ENCODE measurements at places on chromosomes 13 and 19.

DNA sequence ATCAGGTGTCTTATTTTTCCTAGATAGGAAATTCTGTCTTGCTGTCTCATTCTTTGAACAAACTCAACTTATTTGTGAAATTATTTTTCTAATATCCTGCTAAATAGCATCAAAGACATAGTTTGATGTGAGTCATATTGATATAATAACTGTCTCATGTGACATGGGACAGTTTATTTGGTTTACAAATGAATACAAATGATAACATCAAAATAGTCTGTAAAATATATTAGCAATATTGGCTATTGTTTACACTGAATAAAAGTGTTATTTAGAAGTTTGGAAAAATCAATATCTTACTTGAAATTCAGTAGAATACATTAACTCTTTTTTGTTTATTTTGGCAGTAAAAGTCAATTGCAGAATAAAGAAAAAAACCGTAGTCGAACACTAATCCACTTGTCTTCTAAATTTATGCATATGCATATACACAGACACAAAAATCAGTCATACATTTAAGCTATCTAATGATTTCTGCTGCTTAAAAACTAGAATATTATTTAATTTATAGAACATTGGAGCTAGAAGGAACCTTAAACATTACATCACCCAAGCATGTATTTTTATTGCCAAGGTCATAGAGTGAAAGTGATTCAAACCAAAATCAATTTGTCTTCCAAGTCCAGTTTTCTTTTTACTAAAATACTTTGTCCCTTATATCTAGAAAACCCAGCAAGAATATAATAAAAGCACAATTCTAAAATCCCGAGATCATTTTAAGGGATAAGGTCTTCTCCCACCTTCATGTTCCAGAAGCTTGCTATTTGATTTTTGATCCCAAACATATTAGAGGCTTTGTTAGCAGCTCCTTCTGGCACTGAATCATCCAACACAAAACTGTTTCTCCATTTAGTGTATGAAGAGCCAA, 776.5 kb upstream of the SLITRK1 start:
- no peak for DNase-seq

DNA sequence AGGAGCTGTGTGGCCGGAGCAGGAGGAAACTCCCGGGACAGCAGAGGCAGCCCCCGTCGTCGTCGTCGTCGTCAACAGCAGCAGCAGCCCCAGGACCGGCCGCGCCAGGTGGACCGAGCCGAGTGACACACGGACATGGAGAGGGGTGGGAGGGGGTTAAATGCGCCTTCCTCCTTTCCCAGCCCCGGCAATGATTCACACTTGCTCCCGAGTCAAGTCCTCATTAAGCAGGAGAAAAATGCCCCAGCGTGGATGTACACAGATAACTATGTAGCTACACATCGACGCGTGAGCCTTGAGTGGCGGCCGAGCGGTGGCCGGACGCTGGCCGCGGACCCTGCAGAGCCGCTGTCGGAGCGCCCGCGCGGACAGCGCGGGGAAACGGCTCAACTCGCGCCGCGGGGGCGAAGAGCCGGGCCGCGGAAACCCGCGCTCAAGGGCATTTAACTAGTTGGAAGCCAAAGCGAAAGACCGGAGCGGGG, 645 bp downstream of the UBL3 start:
- no peak for DNase-seq

DNA sequence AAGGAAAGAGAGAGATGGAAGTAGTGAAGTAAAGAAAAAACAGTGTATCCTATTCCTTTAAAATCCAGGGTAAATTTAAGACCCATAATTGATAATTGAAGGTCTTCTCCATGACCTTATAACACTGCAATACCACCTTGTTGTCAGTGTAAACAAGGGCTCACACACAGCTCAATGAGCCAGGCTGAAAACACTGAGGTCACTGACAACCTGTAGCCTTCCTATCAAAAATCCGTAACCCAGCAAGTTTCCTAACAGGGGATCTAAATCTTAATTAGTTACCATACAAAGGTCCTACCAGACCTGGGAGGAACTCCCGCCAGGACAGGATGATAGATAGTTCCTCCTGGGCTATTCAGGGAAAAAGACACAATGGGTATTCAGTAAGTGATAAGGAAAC, 1677.1 kb downstream of the OLFM4 start:
- DNase-seq = no peak

DNA sequence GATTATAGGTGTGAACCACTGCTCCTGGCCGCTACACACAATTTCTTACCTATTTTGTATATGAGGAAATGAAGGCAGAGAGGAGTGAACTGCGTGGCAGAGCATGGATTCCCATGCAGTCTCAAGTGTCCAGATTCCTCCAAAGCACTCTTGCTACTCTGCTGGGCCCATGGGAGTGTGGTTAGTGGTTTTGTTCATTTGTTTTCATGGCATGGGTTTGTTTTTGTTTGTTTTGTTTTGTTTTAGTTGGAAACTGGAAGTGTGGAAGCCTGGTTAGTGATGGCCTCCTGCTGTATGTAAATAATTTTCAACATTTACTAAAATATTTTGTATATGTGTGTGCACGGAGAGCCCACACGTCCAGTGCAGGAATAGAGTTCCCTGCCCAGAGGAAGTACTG, 61.3 kb upstream of the LRCH1 start:
- DNase-seq = no peak

DNA sequence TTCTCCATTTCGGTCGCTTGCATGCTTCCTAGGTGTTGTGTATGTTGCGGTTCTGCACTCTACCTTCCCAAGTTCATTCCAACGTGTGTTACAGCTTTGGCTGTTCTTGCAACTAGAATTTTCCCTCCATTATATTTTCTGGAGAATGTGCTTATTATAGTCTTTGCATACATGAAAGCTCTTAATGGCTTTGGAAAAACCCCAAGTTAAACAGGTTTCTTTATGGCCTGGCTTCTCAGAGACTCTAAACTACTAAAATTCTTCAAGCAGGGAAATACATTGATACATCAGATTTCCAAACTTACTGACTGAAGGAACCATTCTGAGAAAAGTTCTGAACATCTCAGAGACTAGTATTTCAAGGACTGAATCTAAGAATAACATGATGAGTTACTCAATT, 11.9 kb downstream of the MIPEP start:
- no peak for DNase-seq

DNA sequence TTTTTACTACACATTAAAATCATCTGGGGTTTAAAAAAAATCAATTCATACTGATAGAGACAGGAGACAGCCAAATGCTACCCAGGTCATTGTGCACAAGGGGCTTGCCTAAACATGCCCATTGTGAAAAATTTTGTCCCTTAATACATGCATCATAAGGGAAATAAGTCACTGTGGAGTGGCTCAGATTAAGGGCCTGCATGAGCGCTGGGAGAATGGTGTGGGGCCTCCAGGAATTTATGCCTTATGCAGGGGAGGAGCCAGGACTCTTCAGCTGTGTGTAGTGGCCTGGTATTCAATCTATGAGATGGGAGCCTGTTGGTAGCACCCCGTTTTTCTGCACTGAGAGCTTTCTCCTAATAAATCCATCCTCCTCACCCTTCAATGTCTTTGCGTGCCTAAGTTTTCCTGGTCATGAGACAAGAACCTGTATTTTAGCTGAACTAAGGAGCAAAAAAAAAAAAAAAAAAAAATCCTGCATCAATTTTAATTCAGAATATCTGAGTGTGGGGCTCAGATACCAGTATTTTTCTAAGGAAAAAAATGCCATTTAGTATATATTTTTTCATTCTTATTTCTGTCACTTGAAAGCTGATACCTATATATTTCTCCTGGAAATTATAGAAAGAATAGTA, 997.6 kb upstream of the ATXN8OS start:
- DNase-seq = no peak

DNA sequence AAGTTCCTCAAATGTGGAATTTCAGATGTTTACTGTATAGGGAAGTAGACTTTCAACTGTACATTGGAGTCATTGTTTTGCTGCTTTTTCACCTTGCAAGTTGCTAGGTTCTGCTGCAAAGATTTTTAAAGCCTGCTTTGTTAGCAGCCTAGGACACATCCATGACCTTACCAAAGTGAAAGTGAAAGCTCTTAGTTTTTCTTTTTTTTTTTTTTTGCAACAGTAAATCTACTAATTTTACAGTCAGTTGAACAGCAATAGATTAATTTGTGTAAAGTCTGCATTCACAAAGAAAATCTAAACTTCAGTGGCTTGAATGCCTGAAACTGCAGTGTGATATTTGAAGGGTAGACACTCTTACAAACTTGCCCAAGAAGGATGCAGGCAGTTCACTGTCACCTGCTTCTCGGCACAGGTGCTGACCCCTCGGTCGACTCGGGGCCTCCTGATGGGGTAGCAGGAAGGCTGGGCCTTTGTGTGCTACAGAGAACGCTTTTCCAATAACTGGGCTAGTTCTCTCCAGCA, 5.0 kb upstream of the MTIF3 start:
- DNase-seq = no peak
